ENCODE measurements at places on chromosomes 3 and 15.

DNA sequence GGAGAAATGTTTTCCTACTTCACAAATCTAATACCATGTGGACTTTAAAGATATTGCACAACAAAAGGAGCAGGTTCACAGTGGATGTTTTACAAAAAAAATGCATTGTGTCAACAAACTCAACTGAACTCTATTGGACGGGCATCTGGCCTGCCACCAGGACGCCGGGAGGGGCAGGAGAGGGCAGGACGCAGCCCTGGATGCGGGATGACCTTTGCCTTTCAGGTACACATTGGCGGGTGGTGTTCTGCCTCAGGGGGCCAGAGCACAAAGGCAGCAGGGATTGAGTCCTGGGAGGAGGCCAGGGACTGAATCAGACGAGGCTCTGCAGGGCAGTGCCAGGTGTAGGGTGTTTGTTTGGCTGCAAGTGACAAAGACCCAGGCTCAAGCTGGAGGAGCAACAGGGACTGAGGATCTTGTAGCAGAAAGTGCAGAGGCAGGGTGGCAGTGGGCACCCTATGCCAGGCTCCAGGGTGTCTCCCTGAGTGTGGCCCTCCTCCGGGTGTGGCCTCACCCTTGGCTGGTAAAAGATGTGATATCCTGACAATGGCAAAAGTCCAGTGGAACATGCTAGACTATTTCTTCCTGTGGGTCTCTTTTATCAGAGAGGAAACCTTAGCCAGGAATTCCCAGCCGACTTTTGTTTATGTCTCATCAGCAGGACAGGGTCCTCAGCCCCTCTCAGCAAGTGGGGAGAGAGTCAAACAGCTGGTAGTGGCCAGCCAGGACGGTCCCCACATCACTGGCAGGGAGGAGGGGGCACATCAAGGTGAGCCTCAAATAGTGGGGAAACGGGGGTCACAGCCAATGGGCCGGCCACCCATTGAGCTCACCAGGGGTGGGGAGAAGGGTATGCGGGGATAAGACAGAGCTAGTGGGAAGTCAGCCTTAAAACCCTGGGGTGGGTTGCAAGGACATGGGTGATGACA is 29.7 kb upstream of the KLF13 start:
- DNase-seq = peak; percentile 66

DNA sequence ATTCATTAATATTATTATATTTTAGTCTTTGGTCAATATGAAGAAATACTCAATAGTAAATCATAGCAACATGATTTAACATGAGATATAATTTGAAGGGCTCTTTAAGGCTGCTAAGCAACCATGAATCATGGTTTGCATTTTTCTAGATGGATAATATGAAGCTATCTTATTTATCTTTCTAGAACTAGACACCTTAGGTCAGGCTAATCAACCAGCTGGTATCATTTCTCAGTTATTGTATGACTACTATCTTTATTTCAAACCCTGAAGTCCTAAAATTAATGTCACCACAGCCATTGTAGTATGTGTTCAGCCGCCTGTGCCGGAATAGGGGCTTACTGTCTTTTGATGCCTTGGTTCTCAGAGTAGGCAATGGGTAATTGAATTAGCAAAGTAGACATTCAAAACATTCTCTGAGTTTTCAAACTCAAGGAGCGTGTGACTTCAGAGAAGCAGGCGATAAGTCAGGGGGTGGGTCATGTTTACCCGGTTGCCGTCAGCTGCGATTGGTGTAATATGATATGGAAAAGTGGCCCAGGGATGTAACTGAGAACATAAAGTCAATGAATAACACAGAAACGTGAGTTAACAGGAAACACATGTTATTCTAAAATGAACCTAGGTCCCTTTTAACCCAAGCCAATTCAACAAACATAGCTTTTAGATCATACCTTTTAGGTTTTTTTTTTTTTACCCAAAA is 93.4 kb upstream of the CTDSPL start:
- DNase-seq = no peak

- DNase-seq = no peak
Observed at GRCh38 chr3:11494131-11494916, 149.4 kb downstream of the VGLL4 start.

DNA sequence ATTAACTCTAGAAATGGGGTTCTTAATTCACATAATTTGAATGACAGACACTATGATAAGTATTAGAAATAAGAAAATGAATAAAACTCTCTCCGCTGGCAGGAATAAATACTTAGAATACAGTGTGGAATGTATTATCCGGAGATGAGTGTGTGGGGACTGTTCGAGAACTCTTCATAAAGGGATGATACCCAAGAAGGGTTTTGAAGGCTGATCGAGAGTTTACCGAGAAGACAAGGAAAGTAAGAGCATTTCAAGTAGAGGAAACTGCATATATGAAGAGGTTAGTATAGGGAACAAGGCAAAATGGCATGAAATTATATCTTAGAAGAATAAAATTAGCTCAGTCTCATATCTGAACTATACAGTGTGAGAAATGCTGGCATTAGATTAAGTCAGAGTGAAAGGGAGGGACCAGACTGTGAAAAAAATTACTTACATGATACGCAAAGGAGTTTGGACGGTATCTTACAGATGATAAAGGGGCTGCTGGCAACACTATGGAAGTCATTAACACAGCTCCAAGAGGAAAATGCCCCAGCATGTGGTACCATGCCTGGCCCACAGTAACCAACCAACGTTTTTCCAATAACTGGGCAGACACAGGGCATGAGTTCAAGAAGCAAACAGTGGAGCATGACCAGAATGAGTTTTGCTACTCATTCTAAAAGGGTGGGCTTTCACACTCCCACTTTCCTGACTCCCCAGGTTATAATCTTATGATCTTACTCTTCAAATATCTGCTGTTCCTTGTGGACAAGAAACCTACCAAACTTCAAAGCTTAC is 6.5 kb downstream of the DCBLD2 start:
- DNase-seq = no peak

DNA sequence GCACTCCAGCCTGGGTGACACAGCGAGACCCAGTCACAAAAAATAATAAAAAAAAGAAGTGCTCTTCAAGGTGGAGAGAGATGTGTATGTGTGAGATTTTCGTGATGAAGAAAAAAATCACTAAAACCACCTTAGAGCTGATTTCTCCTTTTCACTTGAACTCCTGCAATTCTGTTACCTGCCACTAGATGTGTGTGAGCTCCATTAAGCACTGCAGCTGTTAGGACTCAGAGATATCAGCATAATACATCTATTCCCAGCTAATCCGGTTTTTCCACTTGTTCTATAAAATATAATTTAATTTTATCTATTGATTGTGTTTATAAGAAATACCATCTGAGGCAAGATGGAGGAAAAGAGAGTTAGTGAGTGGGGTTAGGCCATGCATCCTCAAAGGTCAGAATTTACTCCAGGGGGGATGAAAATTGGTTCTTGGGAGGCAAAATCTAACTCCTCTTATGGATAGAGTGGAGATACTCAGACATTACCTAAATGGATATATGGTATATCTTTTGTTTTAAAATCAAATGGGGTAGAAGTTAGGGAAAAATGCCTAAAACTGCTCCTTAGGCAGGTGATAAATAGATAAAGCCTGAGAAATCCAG is 152.7 kb downstream of the IL20RB start:
- no peak for DNase-seq

DNA sequence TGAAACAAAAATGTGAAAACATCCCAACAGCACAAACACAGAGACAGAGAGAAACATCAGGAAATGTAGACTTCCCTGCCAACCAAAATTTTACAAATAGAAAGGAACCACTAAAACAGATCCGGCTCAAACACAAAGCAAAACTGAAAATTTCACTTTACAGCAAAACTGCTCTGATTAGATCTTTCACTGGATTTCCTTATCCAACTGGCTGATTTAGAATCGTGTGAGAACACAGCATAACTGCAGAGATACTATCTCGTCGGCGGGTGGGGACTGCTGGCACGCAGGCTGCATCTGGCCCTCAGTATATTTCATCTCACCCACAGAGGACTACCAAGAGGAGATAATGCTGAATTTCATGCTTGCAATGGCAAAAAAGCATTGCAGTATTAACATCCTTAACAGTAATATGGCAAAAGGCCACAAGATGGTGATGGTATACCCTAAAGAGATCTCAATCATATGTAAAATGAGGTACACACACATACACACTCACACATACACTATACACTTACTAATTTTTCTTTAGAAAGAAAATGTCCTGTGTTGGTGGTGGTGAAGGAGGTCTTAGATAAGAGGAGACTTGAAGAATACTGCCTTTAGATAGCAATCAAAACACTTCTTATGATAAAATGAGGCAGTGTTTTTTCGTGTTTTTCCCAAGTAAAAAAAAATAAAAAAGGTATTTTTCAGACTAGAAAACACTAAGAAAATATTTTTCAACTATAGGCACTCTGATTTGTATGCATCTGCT is 10.6 kb upstream of the LEO1 start:
- DNase-seq = no peak

GRCh38 chr3:149432149-149432548 is 42.3 kb upstream of the TM4SF4 start:
- DNase-seq = no peak

- DNase-seq = no peak
Observed at GRCh38 chr15:52440414-52440813, 88.3 kb downstream of the MYO5A start.

GRCh38 chr15:68818769-68819494 is 1.8 kb downstream of the ANP32A start:
- peak; percentile 93 for DNase-seq

GRCh38 chr15:97652700-97653167 is 307.8 kb upstream of the ARRDC4 start:
- DNase-seq = no peak

- DNase-seq = no peak
Observed at GRCh38 chr3:40661284-40661683, 136.5 kb downstream of the ZNF621 start.

- no peak for DNase-seq
Observed at GRCh38 chr3:150165396-150166094, 194.8 kb upstream of the PFN2 start.

GRCh38 chr15:45456212-45457106 is 66.1 kb downstream of the SLC30A4 start:
- DNase-seq = peak; percentile 83

GRCh38 chr3:43863966-43864933 is 173.5 kb downstream of the ABHD5 start:
- DNase-seq = peak; percentile 28

DNA sequence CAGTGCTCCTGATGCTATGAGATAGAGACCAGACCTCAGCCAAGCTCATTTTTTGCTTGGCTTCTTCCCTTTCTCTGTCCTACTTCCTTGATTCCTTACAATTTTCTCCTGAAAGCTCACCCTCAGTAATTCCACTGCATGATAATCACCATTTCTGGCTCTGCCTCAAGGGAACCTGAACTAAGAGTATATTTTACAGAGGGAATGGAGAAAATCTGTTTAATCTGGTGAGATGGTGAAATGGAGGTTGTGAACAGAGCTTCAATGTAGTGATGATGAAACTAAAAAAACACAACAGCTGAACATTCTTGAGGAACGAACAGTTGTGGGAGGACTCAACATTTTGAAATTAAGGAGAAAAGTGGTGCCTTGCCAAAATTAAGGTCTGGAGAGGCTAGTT is 16.3 kb downstream of the HHLA2 start:
- DNase-seq = no peak
